ENCODE measurements at places on chromosomes 7 and 10.

GRCh38 chr10:79072041-79072441, 3.3 kb downstream of the ZMIZ1 start:
- DNase-seq = no peak

DNA sequence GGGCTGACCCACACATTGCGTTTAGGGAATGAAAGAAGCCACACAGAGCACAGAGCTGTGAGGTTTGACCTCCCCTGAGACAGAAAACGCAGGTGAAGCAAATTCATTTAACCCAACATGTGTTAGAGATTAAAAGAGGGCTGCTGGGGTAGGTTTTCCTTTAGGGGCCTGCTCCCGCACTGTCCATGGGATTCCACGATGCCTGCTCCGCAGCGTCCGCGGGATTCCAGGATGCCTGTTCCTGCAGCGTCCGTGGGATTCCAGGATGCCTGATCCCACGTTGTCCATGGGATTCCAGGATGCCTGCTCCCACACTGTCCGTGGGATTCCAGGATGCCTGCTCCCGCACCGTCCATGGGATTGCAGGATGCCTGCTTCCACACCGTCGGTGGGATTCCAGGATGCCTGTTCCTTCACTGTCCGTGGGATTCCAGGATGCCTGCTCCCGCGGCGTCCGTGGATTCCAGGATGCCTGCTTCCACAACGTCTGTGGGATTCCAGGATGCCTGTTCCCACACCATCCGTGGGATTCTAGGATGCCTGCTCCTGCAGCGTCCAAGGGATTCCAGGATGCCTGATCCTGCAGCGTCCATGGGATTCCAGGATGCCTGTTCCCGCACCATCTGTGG, 78.7 kb downstream of the VIPR2 start:
- no peak for DNase-seq

GRCh38 chr7:132703742-132704141, 127.5 kb upstream of the PLXNA4 start:
- no peak for DNase-seq

DNA sequence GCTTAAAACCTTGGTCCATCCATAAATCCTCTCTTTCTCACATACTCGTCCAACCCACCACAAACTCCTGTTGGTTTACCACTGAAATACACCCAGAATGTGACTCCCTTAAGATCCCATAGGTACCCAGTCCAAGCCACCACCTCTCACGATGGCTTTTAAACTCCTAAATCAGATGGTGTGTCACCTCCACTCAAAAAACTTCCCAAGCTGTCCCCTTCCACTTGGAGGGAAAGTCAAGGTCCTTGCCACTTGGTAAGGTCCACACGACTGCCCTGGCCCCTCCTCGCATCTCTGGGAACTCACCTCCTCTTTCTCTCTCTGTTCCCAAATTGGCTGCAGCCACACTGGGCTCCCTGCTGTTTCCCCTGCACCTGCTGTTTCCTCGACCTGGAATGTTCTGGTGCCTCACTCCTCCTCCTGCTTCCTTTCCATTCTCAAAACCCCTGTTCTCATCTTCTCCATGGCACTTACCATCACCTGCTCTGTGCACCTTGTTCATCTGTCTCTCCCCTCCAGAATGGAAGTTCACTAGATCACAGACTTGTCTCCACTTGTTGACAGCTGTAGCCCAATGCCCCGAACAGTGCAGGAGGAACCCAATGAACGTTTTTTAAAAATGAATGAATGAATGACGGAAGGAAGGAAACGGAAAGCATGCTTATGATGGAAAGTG, 23.0 kb downstream of the ZFAND2A start:
- DNase-seq = no peak

- DNase-seq = no peak
Observed at GRCh38 chr10:104122225-104123107, 495 bp downstream of the SFR1 start.

GRCh38 chr10:12235116-12235694, 39.2 kb downstream of the CDC123 start:
- DNase-seq = no peak

- DNase-seq = no peak
Observed at GRCh38 chr10:78513986-78514385, 480.3 kb downstream of the RPS24 start.

- DNase-seq = no peak
Observed at GRCh38 chr7:48875045-48875916, 49.1 kb upstream of the CDC14C start.

GRCh38 chr10:14332903-14333302, 2.2 kb upstream of the FRMD4A start:
- DNase-seq = no peak

GRCh38 chr10:97597778-97598177, 8.3 kb downstream of the C10orf62 start:
- DNase-seq = no peak

- no peak for DNase-seq
Observed at GRCh38 chr10:16965740-16966447, 148.7 kb upstream of the RSU1 start.

- no peak for DNase-seq
Observed at GRCh38 chr10:11245510-11245909, 227.8 kb downstream of the CELF2 start.

DNA sequence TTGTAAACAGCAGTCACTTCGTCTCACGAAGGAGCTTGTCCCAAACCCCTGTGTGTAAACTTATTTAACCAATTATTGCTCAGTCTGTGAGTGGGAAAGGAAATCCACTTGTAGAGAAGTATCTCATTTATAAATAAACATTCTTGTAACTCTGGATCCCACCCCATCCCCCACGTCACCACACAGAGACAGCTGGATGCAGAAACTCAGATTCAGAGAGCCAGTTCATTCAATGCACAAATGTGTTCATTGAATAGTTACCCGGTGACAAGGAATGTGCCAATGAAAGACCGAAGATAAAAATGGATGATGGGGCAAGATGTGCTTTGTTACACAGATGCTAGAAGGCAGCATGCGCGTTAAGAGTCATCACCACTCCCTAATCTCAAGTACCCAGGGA, 8.3 kb upstream of the OCM start:
- DNase-seq = no peak

- no peak for DNase-seq
Observed at GRCh38 chr10:105356626-105357025, 715.5 kb downstream of the SORCS3 start.

GRCh38 chr7:81944058-81944457, 174.2 kb upstream of the HGF start:
- DNase-seq = no peak

DNA sequence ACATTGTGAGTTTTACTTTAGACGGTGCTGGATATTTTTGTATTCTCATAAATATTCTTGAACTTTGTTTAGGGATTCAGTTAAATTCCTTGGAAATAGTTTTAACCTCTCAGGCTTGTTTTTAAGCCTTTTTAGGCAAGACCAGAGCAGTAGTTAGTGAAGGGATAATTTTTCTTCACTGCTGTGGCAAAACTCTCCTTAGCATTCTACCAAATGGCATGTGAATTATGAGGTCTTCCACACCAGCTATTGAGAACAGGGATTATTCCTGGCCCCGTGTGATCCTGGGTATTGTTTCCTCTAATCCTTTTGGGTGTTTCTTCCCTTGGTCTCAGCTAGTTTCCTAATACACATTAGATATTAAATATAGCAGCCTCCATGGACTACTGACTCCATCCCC, 46.2 kb downstream of the CCDC71L start:
- no peak for DNase-seq

- no peak for DNase-seq
Observed at GRCh38 chr7:154186811-154187210, 134.6 kb downstream of the DPP6 start.

- DNase-seq = no peak
Observed at GRCh38 chr7:112248598-112248997, 42.1 kb downstream of the ZNF277 start.

DNA sequence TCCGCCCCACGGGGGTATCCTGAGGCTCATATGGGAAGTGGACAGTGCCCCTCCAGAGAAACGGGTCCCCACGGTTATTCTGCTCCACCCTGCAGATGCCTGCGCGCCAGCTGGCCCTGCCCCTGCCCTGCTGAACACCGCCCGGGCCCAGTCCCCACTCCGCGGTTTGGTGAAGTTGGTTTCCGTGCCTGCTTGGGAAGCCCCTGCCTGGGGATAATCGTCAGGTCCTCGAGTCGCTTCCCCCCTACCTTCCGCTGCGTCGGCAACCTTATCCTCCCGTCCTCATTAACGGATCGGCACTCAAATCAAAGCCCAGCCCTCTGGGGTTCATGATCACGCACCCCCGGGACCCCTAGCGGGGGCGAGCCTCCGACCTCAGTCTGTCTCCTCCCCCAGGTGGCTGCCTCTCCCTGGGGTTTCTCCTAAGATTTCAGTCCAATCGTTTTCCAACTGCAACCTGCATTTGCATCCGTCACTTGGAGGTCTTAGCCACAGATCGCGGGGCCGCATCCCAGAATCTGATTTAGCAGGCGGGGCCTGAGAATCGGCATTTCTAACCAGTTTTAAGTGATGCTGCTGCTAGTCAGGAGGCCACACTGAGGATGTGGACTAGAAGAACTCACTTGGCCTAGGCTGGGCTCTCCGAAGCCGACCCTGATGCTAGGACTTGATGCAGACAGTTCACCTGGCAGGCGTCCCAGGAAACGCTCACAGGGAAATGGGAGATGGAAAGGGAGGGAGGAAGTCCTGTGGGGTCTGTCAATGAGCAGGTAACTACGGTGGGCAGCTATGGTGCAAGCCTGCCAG, 27.6 kb downstream of the WDR86 start:
- DNase-seq = no peak

DNA sequence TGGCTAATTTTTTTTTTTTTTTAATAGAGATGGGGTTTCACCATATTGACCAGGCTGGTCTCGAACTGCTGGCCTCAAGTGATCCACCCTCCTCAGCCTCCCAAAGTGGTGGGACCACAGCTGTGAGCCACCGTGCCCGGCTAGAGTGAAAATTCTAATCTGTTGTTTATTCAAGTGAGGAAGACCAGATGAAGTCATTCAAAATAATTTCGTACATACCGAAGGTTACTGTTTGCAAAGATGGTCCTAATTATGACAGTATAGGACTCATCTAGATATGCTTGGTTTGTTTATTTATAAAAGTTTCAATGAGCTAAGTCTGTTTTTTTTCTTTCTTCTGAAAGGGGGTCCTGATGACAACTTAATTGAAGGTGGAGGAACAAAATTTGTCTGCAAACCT, 376.8 kb downstream of the EXOC4 start:
- DNase-seq = no peak

- no peak for DNase-seq
Observed at GRCh38 chr10:105150259-105150880, 509.3 kb downstream of the SORCS3 start.

DNA sequence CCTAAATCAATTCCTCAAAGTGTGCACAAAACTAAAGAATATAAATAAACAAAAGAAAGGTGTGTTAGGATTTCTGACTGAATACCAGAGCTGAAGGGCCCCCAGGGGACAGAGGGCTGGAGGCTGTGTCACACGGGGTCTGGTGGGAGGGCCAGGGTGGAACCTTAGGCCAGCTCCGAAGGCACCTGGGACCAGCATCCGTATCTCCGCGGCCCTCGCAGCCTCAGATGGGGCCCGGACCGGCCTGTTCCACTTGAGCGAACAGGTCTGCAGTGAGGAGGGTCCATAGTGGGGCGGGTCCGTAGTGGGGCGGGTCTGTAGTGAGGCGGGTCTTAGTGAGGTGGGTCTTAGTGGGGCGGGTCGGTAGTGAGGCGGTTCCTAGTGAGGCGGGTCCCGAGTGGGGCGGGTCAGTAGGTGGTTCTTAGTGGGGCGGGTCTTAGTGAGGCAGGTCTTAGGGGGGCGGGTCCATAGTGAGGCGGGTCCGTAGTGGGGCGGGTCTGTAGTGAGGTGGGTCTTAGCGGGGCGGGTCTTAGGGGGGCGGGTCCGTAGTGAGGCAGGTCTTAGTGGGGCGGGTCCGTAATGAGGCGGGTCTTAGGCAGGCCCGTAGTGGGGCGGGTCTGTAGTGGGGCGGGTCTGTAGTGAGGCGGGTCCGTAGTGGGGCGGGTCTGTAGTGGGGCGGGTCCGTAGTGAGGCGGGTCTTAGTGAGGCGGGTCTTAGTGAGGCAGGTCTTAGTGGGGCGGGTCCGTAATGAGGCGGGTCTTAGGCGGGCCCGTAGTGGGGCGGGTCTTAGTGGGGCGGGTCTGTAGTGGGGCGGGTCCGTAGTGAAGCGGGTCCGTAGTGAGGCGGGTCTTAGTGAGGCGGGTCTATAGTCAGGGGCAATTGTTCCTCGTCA, 15.1 kb downstream of the GPR146 start:
- DNase-seq = no peak

GRCh38 chr10:97948822-97949221, 81.6 kb downstream of the CRTAC1 start:
- no peak for DNase-seq

- DNase-seq = no peak
Observed at GRCh38 chr7:123867225-123867624, 22.3 kb downstream of the HYAL4 start.

DNA sequence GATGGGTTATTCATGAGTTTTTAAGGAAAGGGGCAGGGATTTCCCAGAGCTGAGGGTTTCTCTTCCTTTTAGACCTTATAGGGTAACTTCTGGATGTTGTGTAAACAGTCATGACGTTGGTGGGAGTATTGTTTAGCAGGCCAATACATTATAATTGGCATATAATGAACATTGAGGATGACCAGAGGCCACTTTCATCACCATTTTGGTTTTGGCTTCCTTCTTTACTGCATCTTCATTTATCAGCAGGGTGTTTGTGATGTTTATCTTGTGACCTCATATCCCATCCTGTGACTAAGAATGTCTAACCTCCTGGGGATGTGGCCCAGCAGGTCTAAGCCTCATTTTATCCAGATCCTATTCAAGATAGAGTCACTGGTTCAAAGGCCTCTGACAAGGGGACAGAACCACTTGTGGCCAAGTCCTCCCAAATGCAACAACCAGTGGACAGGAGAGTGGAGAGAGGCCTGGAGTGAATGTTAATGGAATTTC, 77.3 kb upstream of the RPA3 start:
- DNase-seq = no peak

GRCh38 chr7:97078023-97078969, 39.2 kb upstream of the SDHAF3 start:
- no peak for DNase-seq

DNA sequence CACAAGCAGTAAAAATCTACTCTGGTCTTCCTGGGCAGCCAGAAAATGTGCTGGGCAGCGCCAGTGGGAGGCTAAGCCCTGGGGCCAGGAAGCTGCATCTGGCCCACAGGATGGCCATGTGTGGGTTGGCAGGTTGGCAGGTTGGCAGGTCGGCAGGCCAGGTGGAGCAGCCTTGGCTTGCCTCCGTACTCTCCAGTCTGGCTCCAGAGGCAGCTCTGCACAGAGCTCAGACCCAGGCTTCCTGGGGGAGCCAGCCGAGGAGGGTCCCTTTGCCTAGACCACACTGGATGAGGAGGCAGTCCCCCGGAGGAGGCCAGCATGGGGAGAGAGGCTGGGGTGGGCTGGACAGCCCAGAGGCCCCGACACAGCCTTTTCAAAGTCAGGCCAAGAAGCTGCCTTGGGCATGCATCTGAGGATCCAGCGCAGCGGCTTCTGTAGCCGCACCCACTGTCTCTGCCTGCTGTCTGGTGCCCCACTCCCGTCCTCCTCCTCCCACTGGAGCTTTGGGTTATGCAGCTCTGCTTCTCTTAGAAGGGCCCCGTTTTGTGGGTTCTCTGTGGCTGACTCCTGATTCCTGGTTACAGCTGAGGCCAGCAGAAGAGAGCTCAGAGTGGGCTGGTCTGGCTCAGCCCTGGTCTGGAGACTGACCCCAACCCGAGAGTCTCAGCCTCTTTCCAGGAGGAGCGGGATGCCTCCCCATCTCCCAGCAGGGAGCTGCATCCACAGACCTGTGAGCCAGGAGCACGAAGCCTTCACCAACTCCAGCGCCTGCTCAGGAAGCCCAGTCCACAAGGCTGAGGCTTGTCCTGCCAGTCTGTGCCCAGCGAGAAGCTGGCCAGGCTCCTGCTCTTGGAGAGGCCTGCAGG, 44.6 kb downstream of the CFAP46 start:
- no peak for DNase-seq
